T-helper 9 cell (primary cell): ENCODE measurements at places on chromosomes 6 and 20.

GRCh38 chr6:92545861-92546260, 873.5 kb downstream of the EPHA7 start:
- no peak for DNase-seq

DNA sequence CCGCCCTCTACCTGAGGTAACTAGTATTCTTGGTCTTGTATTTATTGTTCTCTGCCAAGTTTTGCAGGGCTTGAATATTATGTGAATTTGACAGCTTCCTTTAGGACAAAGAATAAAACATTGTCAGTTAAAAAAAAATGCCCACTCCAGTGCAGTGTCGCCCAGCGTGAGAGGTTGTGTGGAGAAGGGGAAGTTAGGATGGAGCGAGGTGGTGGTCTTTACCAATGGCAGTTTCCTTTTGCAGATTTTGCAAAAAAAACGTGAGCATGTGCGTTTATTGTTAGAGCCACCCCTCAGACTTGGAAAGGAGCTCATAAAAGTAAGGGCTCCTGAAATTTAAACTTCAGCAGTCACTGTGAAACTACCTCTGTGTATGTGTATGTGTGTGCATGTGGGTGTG, 28.3 kb downstream of the UST start:
- no peak for DNase-seq

DNA sequence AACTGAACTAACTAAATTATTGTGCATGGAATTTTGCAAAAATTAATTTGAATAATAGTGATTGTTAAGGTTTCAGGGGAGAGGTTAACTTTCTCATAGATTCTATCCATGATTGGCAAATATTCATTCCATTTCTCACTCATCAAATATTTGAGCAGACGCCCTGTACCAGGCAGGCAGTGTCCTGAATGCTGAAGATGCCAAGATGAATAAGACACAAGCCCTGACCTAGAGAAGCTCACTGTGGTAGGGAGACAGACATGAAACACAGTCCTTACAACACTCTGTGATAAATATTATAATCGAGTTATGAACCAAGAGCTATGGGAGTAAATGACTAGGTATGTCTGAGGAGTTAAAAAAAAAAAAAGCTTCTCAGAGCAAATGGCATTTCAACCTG, 18.4 kb upstream of the ID4 start:
- no peak for DNase-seq

- no peak for DNase-seq
Measured at GRCh38 chr20:23232679-23233308, 117.8 kb upstream of the NXT1 start.

- no peak for DNase-seq
Measured at GRCh38 chr20:45300961-45301360, 5.7 kb upstream of the RBPJL start.

DNA sequence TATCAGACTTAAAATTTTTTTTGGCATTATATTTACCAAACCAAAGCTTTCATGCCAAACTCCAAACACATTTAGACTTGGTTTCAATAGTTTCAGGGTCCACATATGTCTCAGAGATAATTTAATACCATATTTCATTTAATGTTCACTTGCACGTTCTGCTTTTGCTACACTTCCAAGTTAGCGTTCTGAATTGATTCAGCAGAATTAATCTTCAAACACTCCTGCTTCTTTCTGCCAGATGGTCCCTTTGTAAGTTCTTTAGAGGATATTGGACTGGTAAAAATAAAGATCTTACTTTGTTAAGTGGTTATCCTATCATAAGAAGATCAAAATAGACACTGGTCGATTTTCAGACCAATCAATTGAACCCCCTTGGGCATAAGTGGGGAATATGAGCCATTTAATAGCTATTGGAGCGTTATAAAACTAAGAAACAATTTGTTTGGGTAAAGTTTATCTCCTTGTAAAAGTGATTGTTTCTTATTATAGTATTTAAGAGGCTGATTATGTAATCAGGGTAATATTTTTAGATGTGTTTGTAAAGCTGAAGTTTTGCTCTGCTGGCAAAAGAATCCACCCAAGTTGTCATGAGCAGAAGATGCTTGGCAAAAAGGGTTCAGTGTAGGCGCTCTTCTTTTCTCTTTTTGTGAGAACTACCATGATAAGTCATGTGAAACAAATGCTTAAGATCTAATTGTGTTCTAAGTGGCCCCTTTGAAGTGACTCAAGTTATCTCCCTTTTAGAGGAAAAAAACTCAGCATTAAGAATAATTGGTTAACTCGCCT, 92.2 kb downstream of the MCHR2 start:
- no peak for DNase-seq

DNA sequence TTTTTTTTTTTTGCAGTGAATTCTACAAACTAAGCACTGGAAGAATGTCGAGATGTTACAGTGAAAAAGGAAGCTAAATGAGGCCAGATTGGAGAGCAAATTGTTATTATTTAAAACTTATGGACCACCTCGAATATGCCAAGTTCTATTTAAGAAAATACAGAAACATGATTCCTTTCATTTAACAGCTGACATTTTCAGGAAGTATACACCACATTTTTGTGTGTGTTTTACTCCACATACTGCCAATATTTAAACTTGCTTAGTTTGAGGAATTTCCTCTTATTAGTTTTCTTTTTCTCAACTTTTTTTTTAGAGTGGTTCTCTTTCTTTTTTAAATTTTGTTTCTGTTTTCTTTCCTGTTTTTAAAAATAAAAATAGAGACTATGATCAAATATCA, 37.0 kb upstream of the GCLC start:
- DNase-seq, result no peak

DNA sequence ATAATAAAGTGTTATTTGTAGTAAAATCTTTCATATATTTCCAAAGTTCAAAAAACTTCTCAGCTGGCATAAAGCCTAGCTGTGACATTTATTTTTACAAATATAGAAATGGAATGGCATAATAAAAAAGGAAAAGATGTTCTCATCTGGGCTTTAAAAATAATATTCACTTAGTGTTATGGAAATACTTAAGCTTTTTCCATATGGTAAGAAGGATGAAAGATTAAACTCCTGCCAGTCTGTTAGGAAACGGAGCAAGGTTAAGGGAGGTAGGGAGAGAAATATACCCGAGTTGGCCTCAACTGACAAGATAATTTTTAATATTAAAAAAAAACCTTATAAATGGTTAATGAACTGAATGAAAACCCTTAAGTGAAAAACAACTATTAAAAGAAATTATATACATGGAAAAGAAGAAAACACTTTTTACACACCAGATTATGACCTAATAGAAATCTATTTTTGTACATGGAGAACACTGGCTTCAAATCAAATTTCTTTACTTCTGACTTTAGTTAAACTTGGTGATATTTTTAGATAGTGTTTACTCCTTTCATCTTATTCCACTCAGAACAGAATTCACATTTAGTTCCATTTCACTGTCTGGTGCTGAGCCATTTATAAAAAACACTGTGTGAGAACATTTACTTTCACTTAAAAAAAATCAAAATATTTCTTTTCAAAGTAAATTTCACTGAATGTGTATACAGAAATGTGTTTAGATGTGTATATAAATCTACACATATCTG, 137.0 kb downstream of the DST start:
- DNase-seq, result no peak

- DNase-seq, result no peak
Measured at GRCh38 chr20:17896771-17897369, 71.7 kb downstream of the SNX5 start.

- no peak for DNase-seq
Measured at GRCh38 chr6:143005816-143006215, 54.9 kb upstream of the AIG1 start.
